Astrocyte (in vitro differentiated cells and primary cell): ENCODE measurements at places on chromosomes 12 and 14.

- no peaks in the 10 kb centered on the region for H3K4me1 ChIP-seq
- H3K36me3 ChIP-seq, result no peaks in the 10 kb centered on the region
- no peak overlapping the region for H3K27ac ChIP-seq
- no peak overlapping the region for H3K4me3 ChIP-seq
Measured at GRCh38 chr14:88305528-88306322, 17.3 kb downstream of the KCNK10 start.

- H3K4me1 ChIP-seq, result no peaks in the 10 kb centered on the region
Measured at GRCh38 chr12:74111688-74112360, 425.8 kb upstream of the ATXN7L3B start.

DNA sequence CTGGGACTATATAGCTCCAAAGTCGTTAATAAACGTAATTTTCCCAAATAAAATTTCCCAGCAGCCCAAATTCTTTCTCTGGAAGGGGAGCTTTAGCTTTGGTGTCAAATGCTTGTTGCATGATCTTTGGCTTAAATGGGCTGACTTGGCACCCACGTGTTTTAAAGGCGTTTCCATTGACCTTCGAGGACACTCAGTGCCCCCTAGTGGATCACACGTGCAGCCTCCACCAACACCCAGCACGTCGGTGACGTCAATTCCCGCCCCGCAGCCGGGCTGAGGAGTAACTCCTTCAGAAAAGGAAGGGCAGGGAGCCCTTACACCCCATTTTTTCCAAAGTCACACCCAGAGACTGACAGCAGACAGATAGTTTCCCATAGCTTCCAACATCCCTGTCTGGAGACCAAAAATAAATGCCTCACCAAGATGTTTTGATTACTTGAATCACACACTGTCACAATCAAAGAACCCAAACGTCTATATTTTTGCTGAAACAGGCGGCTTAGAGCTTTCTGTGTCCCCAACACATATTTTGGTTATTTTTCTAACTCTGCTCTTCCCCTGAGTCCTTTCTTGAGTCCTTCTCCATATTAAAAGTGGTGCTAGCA, 707.9 kb downstream of the AACS start:
- H3K4me3 ChIP-seq, result no peak overlapping the region
- H3K36me3 ChIP-seq, result no peaks in the 10 kb centered on the region
- H3K27ac ChIP-seq, result no peak overlapping the region
- no peak for DNase-seq
- no peaks in the 10 kb centered on the region for H3K27me3 ChIP-seq

DNA sequence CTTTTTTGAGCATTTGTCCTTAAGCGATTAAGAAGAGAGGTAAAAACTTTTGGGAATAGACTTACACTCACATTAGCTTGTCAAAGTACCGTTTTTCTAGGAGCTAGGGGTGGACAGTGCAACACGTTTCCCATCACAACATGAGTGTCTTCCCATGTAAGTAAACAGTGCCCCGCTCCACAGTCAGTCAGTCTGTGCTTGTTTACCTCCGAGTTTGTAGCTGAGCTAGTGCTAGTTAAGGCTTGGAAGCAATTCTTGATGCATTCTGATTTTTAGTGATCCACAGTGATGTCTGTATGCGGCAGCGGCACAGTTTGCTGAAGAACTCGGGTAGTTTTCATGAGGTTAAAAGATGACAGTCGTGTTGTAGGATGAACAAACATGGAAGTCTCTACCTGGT, 941 bp downstream of the ZDHHC17 start:
- no peaks in the 10 kb centered on the region for H3K36me3 ChIP-seq
- peak overlapping the region; percentile 95 for H3K4me3 ChIP-seq
- no peaks in the 10 kb centered on the region for H3K27me3 ChIP-seq

GRCh38 chr12:39621670-39622069, 2.1 kb upstream of the ABCD2 start:
- H3K27me3 ChIP-seq, result no peaks in the 10 kb centered on the region
- H3K27ac ChIP-seq, result no peak overlapping the region
- no peaks in the 10 kb centered on the region for H3K36me3 ChIP-seq
- H3K4me1 ChIP-seq, result peaks cover 6% of the 10 kb centered on the region
- no peak overlapping the region for H3K4me3 ChIP-seq

DNA sequence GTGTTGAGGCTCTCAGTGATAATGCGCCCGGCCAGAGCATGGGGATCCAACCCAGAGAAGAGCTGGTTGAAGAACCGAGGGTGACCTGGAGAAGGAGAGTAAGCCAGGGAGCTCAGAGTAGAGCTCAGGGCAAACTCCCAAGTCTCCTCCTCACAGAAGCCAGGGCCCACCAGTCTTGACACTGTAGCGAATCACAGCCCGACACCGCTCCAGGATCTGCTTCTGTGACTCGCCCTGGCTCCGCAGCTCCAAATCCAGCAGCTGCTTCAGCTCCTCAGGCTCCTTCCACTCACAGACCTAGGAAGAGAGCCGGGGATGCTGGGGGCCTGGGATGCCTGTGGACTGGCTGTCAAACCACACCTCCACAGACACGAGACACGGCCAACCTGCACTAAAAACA, 8.2 kb upstream of the ZNF740 start:
- H3K4me1 ChIP-seq, result peaks cover 19% of the 10 kb centered on the region
- no peak overlapping the region for H3K4me3 ChIP-seq
- DNase-seq, result peak; percentile 53
- peaks cover 5% of the 10 kb centered on the region for H3K36me3 ChIP-seq

DNA sequence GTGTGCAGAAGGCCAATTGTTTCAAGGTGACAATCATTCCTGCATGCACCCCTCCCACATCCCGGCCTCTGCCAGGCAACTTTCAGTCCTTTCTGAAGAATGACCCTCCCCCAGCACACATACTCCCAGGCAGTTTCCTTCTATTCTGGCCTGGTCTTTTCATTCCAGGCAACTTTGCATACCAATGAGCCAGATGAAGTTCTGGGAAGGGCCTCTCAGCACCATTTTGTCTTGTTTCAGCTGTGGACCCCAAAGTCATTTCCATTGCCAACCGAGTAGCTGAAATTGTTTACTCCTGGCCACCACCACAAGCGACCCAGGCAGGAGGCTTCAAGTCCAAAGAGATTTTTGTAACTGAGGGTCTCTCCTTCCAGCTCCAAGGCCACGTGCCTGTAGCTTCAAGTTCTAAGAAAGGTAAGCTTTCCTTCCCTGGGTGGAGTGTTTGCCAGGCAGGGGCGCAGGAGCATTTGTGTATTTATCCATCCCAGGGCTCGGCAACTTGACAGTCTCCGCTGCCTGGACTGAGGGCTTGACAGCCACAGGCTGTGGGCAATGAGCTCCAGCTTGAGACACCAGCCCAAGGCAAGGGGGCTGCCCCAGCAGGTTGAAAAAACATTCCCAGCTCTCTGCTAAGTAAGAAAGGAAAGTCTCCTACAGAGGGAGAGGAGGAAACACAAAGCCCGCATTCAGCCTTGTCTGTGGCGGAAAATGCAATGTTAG, 16.4 kb downstream of the BCL2L14 start:
- no peak for DNase-seq
- no peak overlapping the region for H3K27ac ChIP-seq
- H3K4me1 ChIP-seq, result peaks cover 3% of the 10 kb centered on the region
- H3K4me3 ChIP-seq, result no peak overlapping the region
- H3K36me3 ChIP-seq, result no peaks in the 10 kb centered on the region
